Skin of body (tissue), 3 donors: ENCODE measurements at places on chromosomes 7 and 10. TPM values are rescaled to one million over a fixed set of nuclear protein-coding genes. Genes with fewer than 3 reads are reported as not detected.

GRCh38 chr7:21579341-21580072 is 36.7 kb downstream of the DNAH11 start:
- no peak for DNase-seq

- DNase-seq, result no peak
Observed at GRCh38 chr7:132656846-132657776, 80.8 kb upstream of the PLXNA4 start.

GRCh38 chr7:33128631-33128989 is 754 bp upstream of the BBS9 start:
- DNase-seq, result no peak

GRCh38 chr10:107206833-107207232 is 42.3 kb upstream of the SORCS1 start:
- no peak for DNase-seq

- DNase-seq, result no peak
Observed at GRCh38 chr7:23467806-23468525, 2.3 kb downstream of the IGF2BP3 start.

The BTBD16 gene
- 1.3 TPM for total RNA-seq

DNA sequence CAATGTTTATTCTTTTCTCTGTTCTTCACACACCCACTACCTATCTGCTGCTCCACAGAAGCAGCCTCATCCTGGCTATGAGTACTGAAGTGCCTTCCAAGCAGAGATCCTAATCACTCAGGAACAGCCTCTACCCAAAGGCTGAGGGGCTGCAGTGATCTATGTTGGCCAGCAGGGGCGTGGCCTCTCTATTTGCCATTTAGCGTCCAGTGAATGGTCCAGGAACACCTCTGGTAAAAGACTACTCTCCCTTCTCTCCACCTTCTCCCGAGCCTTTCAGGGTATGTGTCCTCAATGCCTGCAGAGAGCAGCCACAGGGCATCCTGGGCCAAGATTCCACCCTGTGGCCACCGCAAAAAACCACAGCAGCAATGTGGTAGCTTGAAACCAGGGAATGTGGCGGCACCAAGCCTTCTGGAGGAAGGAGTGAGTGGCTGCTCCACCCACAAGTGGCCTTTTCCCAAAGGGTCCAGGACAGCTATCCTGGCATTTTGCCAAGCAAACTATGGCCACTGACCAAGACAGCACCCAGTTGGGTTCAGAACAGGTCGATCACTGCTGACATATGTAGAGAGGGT is 70.9 kb downstream of the SYPL1 start:
- DNase-seq, result no peak

DNA sequence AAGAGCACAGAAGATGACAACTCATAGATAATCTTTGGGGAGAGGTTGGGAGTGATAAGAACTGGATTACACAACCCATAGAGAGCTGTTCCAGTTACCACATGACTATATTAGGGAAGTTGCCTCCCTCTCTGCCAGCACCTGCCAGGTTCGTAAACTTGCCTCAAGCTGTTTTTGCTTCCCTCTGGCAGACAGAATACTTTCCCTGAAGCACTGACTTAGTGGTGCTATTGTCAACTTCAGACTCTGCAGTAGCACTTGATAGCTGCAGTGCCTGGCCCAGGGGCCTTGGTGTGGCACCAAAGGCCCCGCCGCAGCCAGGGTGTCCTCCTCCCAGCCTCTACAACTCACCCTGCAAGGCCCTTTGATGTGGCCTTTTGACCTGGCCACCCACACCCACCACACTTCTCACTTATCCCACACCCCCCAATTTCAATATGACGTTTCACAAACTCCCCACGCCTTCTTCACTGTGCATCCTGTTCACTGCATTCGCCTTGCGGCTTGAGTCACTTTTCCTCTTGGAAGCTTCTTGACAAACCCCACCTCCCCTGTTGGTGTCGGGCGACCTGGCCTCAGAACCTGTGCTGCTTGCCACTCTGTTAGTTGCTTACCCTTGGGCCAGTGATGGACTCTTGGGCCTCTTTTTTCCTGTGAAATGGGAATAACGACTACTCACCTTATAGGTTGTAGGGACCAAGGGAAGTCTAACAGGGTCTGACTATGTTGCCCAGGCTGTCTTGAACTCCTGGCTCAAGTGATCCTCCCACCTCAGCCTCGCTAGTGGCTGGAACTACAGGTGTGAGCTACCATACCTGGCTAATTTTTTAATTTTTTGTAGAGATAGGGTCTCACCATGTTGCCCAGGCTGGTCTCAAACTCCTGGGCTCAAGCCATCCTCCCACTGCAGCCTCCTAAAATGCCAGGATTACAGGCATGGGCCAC is 50.2 kb upstream of the PODXL start:
- DNase-seq, result no peak

- no peak for DNase-seq
Observed at GRCh38 chr7:47338026-47338425, 243.9 kb downstream of the TNS3 start.
